ENCODE measurements at places on chromosomes 2 and 18.

- H3K36me3 ChIP-seq: no peaks in the 10 kb centered on the region
- no peak overlapping the region for H3K27ac ChIP-seq
- no peak overlapping the region for H3K4me3 ChIP-seq
- DNase-seq: no peak
- no peaks in the 10 kb centered on the region for H3K4me1 ChIP-seq
Observed at GRCh38 chr2:72083751-72084583, 63.7 kb downstream of the CYP26B1 start.

DNA sequence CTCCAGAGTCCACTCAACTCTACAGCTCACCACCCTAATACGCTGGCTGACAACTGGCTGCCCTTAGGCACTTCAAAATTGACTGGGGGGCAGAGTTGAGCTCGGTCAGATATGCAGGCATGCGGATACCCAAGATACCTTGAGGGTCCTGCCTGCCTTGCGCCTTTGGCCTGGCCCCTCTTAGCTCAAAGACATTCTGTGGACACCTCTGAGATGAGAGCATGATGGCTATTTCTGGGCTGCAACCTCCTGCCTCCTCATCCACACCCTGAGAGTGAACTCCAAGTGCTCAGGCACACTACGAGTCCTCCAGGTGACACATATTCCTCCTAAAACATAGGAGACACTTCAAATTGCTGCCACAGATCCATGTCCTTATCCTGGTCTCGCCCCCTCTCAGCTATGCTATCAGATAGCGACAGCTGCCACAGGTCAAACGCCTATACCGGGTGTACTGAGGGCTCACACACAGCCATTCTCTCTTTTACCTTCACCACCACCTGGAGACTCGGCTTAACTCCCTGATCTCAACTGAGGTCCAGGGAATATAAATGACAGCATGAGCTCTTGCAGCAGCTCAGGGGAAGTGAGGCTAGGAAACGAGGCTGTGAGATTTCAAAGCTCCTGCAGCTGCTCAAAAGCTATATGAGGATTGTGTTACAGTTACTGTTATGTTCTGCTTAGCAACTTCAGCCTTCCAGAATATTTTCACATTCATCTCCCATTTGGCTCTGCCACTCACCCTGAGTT, 60.5 kb upstream of the TEX51 start:
- no peak overlapping the region for H3K27ac ChIP-seq
- no peak overlapping the region for H3K4me3 ChIP-seq
- no peaks in the 10 kb centered on the region for H3K36me3 ChIP-seq
- peaks cover 9% of the 10 kb centered on the region for H3K27me3 ChIP-seq
- no peaks in the 10 kb centered on the region for H3K4me1 ChIP-seq
- DNase-seq: no peak

DNA sequence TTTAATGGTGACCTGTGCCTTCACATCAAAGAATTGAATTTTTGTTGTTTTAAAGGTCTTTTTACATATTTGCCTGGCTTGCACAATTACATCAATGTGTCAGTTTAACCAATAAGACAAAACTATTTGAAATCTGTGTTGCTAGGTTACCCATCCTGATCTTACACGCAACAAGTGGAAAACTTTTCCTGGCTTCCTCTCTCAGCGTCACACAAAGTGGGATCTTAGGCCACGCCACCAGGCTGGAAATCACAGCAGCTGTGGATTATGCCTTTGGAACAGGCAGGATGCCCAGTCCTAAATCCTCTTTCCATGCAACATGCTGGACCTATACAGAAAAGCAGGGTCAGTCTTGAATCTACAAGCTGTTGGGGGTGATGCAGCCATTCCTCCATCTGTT, 298.2 kb upstream of the HNRNPA3 start:
- no peak for DNase-seq
- no peak overlapping the region for H3K4me3 ChIP-seq
- no peaks in the 10 kb centered on the region for H3K27me3 ChIP-seq
- H3K27ac ChIP-seq: no peak overlapping the region
- no peaks in the 10 kb centered on the region for H3K4me1 ChIP-seq

- H3K4me3 ChIP-seq: no peak overlapping the region
- peaks cover 12% of the 10 kb centered on the region for H3K4me1 ChIP-seq
- no peaks in the 10 kb centered on the region for H3K36me3 ChIP-seq
- H3K27me3 ChIP-seq: no peaks in the 10 kb centered on the region
- no peak for DNase-seq
Observed at GRCh38 chr2:17163638-17164037, 354.6 kb downstream of the RAD51AP2 start.

All from B cell (primary cell).